AG10803 (cell line): ENCODE measurements at places on chromosomes 11 and 22.

GRCh38 chr11:102014756-102015155, 32.5 kb upstream of the CFAP300 start:
- no peak for DNase-seq

GRCh38 chr11:10605941-10606381, 37.5 kb upstream of the LYVE1 start:
- DNase-seq = peak; percentile 79

GRCh38 chr11:47905358-47906059, 57.4 kb upstream of the NUP160 start:
- no peak for DNase-seq

DNA sequence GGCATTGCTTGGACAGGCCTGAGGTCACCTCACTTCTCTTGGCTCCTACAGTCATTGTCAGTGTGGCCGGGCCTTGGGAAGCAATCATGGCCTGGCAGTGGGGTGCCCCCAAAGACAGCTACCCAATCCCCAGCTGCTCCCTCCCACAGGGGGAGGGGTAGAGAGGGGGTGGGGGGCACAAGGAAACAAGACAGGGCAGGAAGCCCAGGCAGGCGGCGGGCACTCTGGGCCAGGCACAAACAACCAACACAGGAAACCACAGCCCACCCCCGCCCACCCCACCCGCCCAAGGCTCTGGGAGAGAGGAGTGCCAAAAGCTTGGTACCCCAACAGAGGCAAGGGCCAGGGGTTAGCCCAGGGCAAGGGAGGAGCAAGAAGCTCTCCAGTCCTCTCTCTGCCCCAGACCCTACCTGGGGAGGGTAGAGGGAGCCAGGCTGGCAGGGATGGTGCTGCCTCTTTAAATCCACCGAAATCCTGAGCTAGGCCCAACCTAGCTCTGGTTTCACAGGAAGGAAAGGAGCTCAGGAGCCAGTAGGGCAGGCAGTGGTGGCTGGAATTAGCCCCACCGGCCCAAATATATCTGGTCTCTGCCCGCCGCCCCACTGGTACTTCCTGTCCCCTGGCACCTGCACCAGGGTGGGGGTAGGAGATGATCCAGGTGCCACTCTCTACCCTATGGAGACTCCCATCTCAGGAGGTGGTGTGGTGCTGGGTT, 12.2 kb downstream of the BCL9L start:
- no peak for DNase-seq

DNA sequence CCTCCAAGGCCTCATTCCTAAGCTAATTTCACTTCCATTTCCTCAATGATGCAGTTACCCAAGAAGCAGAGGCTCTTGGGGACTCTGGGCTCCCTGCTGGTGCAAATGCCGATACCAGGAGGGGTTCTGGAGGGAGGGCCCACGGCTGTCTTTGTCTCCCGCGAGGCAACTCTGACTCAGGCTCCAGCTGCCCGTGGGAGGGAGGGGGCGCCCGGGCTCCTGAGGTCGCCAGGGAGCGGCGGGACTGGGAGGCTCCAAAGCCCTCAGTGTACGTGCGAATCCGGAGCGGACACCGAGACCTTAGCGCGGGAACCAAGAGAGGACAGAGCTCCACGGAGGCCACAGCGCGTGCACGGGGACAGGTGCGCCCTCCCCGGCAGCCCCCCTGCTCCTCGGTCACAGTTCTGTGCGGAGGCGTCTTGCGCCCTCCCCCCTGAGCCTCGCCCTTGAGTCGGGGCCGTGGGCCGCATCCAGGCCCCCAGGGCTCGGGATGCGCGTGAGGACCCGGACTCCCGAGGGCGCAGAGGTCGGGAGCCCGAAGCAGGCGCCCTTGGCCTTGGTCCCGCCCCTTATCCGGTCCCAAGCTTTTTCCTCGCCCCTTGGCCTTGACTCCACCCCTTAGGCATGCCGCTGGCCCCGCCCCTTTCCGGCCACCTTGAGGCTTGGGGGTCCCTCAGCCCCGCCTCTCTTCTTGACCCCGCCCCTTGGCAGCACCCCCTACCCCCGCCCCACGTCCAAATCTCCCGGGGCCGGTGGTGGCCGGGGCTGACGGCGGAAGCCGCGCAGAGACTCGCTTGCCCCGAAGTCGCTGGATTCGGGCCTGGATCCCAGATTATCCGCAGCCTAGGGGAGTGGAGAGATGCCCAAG, 4.7 kb upstream of the SHISA8 start:
- peak; percentile 42 for DNase-seq

DNA sequence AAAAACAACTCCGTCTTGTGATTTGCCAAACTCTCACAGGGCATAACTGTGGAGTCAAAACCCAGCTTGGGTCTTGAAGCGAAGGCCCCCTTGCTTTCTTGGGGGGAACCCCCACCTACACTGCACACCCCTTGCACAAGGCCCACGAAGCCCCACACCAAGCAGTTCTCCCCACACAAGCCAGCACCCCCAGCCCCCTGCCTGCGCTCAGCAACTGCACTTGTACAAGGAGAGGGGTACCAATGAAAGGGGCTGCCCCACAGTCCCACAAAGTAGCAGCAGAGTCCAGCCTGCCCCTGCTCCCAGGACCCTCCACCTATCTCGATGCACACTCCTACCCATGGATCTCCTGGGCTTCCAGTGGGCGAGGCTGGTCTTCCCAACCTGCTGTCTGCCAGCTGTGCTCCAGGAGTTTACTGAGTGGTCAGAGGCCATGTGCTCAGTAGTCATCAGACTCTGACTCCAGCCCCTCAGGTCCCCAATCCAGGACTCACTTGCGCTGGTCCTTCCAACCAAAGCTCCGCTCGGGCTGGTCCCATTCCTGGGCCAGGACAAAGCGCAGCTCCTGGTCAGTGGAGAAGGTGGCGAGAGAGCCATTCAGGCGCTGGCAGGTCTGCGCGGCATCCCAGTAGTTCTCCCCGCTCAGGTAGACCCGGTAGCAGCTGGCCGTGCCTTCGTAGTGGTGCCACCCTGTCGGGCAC, 57.7 kb downstream of the DGCR2 start:
- no peak for DNase-seq
